HS-5 (cell line): ENCODE measurements at places on chromosomes 5 and 9.
A peak's percentile ranks its signal among the peaks of the same experiment; 100 is the strongest.

- DNase-seq = no peak
These were observed 62.2 kb upstream of the SLC2A8 start for GRCh38 chr9:127334725-127335124.

GRCh38 chr5:125408448-125409233, 662.2 kb upstream of the ZNF608 start:
- DNase-seq = peak; percentile 89

DNA sequence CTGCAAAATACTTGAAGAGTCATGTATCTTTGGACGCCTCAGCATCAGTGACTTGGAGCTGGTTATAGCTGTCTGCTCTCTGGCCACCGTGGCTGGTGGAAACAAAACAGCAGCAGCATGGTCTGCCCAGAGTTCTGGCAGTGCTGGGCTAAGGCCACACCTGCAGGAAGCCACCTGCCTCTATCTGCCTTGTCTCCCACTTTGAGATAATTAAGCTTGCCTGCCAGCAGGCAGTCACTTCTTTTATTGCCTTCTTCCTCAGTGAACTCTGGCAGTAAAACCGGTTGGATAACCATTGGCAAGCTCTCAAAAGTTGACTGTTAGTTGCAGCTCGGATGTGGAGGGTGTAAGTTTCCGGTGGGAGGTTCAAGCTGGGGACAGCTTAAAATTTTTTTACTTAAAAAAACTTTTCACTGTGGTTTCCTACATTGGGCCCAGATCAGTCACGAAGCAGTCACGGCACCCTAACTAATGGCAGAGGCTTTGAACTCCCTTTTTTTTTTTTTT, 4.9 kb downstream of the SMIM3 start:
- peak; percentile 70 for DNase-seq

GRCh38 chr5:41402845-41403244, 107.6 kb downstream of the PLCXD3 start:
- DNase-seq = no peak

DNA sequence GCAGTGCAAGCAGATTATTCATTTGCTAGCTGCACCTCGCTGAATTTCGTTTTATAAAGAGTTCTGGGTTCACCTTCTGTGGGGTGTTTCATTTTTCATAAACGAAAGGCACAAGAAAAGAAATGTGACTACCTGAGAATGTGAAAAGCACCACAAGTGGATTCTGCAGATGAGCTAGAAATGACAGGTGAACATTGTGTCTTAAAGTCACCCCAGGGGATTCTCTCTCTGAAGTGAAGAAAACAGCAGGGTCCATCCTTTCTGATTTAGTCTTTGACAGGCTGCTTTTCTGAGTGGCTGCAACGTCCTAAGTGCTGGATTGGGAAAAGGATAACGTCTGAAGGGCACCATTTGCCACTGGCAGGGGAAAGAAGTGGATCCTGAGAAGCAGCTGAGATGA, 469.3 kb downstream of the SPATA31D1 start:
- DNase-seq = no peak

DNA sequence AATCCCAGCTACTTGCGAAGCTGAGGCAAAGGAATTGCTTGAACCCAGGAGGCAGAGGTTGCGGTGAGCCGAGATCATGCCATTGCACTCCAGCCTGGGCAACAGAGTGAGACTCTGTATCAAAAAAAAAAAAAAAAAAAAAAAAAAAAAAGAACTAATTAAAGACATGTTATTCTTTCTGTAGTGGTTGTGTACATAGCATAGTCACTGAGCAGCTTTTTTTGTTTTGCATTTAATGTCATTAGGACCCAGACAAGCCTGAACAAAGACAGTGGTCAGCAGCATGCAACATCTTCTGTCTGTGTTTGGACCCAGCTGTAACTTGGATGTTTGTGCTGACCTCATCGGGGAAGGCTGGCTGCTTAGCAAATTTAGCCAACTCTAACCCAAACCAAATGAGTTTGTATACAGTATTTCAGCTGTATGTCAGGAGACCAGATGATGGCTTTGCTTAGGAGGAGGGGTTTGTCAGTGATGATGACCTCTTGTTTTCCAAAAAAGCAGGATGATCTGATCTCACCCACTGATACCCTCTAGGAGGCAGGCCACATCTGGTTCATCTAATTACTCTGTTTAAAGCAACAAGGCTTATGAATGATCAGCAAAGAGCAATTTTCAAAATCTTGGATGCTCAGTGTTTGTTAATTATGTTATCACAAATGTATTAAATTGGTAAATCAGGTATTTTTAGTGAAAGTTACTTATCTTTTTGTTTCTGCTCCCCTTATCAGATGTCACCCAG, 39.5 kb downstream of the SNCAIP start:
- no peak for DNase-seq

- no peak for DNase-seq
These were observed 16.8 kb upstream of the CTSL start for GRCh38 chr9:87708986-87709728.

- no peak for DNase-seq
These were observed 396.2 kb upstream of the IRX4 start for GRCh38 chr5:2278825-2279456.

DNA sequence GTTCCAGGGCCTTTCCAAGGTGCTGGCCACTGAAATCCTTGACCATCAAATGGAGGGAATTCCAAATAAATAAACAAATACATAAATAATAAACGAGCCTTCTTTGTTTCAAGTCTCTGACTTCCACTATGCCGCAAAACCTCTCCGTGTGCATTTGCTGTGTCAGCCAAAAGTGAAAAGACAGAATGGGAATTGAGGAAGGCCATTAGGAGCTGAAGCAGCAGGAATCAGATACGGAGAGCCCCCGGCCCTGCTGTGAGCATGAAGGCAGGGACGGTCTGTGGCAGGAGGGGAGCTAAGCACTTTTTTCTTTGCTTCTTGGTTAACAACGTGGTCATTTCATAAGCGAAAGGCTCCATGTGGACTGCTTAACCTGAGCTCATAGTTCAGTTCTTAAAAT, 26.1 kb downstream of the PLPPR1 start:
- DNase-seq = no peak

GRCh38 chr5:90473396-90474234, 956 bp downstream of the MBLAC2 start:
- DNase-seq = no peak

GRCh38 chr5:68962757-68963484, 130.9 kb upstream of the SLC30A5 start:
- DNase-seq = peak; percentile 25

GRCh38 chr9:108554831-108555230, 301.0 kb downstream of the ACTL7B start:
- DNase-seq = no peak

GRCh38 chr5:106019261-106019660, 1651.5 kb downstream of the EFNA5 start:
- no peak for DNase-seq

DNA sequence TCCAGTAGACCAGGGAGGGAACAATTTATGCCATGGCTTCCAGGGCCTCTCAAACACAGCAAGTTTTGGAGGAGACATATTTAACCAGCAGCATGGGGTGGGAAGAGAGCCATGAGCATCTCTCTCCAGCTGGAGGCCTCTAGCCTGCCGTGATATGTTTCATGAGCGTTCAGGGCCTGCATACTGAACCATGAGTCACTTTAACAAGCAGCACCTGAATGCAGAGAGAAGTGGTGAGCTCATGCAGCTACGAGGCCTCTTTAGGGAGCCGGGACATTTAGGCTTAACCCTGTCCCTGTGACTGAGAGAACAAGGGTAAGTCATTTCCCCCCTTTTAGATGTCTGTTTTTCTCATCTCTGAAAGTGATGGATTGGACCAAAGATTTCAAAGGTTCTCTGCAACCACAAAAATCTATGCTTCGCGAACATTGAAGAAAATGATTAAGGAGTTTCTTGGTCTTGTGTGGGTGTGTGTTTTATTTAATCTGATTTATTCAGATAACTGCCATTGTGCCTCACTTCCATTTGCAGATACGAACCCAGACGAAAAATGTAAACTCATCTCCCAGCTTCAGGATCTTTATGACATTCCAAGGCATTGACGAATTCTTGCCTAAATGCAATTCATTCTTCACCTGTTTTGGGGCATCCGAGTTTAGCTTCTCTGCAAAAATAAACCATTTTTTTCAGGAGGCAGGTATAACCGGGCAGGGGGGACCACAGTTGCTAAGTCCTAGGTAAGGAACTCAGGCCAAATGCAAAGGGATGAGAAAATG, 157.0 kb downstream of the GABBR2 start:
- peak; percentile 8 for DNase-seq

- DNase-seq = peak; percentile 28
These were observed 12.2 kb upstream of the TMEM252 start for GRCh38 chr9:68552700-68553476.

- DNase-seq = no peak
These were observed 150.1 kb downstream of the GHR start for GRCh38 chr5:42573386-42573785.

DNA sequence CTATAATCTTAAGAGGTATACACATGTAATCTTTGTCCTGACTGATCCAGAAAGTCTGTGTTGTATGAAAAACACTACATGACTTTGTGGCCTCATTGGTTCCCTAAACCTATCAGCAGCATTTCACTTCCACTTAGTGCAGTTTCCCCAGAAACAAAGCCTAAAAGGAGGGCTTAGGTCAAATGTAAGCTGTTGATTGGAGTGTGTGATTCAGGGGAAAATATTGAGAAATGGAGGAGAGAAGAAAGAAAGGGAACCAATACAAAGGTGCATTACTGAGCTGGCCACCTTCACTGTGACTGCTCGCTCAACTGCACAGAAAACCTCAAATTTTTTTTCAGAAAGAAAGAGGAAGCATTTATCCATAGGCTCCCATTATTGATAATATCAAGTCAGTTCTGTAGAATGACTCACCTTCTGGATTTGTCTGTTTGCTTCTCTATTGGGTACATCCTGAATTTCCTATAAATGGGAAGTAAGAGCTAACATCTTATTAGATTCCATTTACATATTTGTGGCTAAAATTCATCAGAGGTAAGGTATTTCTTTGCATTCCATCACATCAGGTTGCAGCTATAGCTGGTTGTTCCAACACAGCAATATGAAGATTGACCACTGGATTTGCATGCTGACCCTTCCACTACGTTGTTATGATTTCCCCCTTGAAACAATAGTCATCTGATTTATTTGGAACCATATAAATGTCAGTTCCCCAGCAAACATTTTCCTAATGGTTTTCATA, 10.3 kb upstream of the FST start:
- DNase-seq = peak; percentile 75

GRCh38 chr9:110217656-110218099, 9.7 kb upstream of the C9orf152 start:
- DNase-seq = peak; percentile 31

- DNase-seq = peak; percentile 38
These were observed 85.8 kb upstream of the TAS2R1 start for GRCh38 chr5:9715891-9716335.

GRCh38 chr9:109791003-109791677, 11.1 kb downstream of the PALM2AKAP2 start:
- DNase-seq = no peak

DNA sequence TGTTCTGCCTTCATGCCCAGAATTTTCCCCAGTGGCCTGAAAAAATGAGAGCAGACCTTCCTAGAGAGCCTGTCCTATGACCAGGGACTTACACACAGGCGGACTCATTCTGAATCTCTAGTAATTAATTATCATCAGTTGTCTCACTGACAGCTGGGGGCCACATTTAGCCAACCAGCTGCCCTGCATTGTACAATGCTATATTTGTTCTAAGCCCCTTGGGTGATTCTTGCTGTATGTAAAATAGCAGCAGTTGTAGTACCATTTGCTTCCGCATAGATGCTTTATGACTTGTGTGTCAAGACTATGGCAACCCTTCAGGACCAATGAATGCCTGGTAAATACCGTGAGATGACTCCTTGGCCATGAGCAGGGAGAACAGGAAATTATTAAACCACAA, 415.4 kb upstream of the SEMA6A start:
- DNase-seq = no peak

GRCh38 chr5:173954671-173955521, 34.1 kb upstream of the C5orf47 start:
- peak; percentile 24 for DNase-seq

DNA sequence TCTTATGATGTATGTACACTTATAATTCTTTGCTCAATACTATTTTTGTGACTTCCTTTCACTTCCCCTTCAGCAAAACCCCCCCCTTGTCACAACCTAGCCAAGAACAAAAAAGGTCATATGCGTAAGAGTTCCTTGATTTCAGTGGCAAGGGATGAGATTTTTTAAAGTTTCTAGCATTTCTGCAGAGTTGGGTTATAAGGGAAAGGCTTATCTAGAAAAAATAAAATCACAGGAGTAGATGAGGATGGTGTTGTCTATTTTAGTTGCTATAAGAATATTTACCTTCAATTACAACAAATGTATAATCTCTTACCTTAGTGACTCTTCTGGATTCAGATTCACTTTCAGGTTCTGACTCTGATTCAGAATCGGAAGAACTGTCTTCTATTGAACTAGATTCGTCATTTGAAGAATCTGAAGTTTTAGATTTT, 184.6 kb downstream of the AP3B1 start:
- DNase-seq = no peak

DNA sequence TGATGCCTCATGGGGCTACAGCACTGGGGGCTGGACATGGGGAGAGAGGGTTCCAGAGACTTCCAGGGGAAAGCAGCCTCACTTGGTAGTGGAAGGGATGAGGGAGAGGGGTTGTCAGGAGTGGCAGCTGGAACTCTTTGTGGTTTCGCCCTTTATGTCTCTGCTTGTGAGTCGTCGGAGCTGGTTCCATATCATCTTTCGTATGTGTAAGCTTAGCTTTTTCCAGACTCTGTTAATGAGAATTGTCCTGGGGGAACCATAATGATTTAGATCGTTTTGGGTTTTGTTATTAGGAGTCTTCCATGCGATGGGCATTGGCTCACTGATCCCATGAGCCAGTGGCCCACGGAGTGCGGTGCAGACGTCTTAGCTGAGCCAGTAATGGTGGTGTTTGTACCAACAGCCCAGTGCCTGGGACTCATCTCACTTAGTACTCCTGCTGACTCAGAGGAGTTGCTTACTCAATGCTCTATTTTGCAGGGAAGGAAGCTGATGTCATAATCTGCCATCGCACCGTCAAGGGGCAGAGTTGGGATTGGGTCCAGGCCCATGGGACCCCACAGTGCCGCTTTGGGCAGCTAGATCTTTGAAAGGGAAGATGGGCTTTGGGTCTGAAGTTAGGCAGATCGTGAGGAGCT, 48.5 kb downstream of the NEK6 start:
- peak; percentile 84 for DNase-seq

- peak; percentile 83 for DNase-seq
These were observed 1.1 kb downstream of the IL4 start for GRCh38 chr5:132674671-132675506.

GRCh38 chr5:153222936-153223335, 267.5 kb upstream of the GRIA1 start:
- DNase-seq = peak; percentile 60

GRCh38 chr9:110890416-110890815, 147.9 kb downstream of the LPAR1 start:
- DNase-seq = no peak

GRCh38 chr5:84287951-84288350, 96.7 kb downstream of the EDIL3 start:
- DNase-seq = peak; percentile 80
